ENCODE measurements at places on chromosomes 2 and 18.

GRCh38 chr2:97788986-97789644 is 75.7 kb downstream of the ZAP70 start:
- no peak for DNase-seq

- DNase-seq: no peak
Observed at GRCh38 chr2:210633699-210634098, 77.3 kb downstream of the CPS1 start.

- no peak for DNase-seq
Observed at GRCh38 chr2:190545555-190546385, 11.2 kb upstream of the NEMP2 start.

GRCh38 chr2:134183679-134184078 is 70.2 kb upstream of the MGAT5 start:
- DNase-seq: no peak

DNA sequence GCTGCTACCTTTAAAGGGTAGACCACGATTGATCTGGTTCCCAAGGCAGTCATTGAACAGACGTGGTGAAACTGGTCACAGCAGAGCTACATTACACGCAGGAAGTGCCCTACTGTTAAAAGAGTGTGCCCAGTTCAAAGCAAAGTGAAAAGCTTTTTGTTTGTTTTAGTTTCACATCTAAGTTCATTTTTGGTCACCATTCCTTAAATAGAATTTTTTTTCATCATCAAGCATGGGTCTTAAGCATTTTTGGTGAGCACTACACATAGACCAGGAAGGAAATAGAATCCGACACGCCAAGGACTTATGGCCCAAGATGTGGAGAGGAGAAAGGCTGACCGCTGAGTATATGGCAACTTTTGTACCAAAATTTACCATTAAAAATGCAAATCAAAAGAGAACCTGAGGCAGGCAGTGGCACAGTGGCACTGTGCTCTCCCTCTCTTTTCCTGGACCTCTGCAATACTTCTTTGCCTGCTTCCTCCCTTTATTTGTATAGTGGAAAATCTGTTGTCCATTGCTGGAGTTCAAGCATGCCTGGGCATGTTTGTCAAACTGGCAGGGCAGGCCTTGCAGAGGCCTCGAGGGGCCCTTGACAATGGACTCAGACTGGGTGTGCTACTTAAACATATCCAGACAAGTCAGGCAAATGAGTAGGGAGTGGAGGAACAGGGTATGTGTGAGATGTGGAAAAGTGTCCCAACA is 42.6 kb upstream of the HNRNPA3 start:
- no peak for DNase-seq

All from kidney epithelial cell (primary cell).